ENCODE measurements at places on chromosomes 5 and 9.

- DNase-seq, result no peak
Measured at GRCh38 chr5:159947708-159948358, 31.6 kb downstream of the ADRA1B start.

DNA sequence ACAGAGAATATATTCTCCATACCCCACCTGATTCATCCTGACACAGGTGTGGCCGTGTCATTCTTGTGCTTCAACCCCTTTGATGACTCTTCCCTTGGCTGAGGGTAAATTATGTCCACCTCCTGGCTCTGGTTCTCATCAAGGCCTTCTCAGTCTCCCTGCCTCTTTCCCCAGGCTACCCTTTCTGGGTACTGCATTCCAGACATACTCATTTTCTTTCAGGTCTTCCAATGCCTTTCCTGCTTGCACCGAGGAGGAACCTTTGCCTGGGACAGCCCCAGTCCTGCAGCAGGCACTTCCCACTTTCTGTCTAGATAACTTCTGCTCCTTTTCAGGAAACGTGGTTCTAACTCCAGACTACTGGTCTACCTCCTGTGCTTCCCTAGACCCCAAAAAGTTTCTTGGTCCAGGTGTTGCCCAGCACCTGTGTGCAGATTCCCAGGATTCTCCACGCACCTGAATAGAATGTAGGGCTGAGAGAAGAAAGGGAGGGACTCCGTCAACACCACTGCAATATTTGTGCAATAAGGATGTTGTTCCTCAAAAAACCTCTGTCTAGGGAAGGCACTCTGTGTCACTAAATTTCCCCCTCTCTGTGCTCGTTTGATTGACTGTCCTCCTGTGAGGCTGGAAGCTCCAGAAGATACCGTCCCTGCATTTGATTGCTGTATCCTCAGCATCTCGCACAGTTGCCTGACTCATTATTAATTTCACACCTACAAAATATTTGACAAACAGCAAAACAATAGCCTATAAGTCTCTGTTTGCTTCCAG, 255.4 kb upstream of the NFIL3 start:
- DNase-seq, result no peak

- DNase-seq, result no peak
Measured at GRCh38 chr5:175353926-175354325, 90.1 kb downstream of the DRD1 start.

- no peak for DNase-seq
Measured at GRCh38 chr9:129306318-129306973, 128.4 kb upstream of the IER5L start.

DNA sequence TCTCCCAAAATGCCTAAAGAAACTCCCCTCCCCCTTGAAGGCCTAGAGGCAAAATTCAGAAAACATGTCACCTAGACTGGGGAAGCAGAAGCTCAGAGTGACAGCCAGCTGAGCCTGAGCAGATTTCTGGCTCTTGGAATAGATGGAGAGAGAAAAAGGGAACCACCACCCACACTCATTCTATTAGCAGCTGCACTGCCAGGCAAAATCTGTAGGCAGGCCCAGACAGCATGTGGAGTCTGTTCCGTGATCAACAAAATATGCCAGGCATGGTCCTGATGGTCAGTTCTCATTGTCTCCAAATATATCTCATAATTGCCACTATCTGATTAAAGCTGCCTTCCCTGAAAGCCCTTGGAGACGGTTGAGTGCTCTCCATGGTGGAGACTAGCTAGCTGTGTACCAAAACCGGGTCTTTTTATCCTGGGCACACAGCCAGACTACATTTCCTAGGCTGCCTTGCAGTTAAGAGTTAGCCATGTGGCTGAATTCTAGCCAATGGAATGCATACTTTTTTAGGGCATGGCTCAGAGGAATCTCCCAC, 131.7 kb upstream of the GPR151 start:
- DNase-seq, result no peak

GRCh38 chr9:91302831-91303230, 58.9 kb downstream of the AUH start:
- no peak for DNase-seq

- DNase-seq, result no peak
Measured at GRCh38 chr9:4832786-4833579, 40.2 kb downstream of the RCL1 start.

DNA sequence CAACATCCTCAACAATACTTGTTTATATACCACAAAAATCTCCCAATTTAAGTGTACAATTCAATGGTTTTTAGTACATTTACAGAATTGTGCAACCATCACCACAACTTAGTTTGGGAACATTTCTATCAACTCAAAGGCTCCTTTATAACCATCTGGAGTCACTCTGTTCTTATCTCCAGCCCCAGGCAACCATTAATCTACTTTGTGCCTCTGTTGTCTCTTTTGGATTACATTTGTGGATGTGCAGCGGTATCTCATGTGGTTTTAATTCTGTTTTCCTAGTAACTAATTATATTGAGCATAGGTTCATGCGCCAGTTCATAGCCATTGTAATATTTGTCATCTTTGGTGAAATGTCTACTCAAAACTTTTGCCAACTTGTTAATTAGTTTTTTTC, 14.4 kb downstream of the ADAMTS19 start:
- no peak for DNase-seq

DNA sequence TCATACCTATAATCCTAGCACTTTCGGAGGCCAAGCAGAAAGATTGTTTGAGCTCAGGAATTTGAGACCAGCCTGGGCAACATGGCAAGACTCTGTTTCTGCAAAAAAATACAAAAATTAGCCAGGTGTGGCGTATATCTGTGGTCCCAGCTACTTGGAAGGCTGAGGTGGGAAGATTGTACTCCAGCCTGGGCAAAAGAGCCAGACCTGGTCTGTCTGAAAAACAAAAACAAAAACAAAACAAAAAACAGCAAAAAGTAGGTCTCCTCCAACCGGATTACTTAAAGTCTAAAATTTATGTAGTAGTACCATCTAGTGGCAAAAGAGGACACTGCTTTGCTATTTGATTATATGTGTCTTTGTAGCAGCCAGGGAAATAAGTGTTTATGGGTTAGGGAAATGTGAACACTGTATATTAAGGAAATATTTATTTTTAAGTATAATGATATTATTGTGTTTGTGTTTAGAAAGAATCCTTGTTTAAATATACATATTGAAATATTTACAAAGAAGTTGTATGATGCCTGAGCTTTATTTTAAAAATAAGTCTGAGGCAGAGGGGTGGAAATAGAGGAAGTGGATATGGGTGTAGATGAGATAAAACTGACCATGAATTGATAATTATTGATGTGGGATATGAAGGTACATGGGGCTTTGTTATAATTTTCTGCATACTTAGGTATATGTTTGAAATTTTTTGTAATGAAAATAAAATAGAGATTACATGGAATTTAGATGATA, 20.0 kb downstream of the APC start:
- no peak for DNase-seq

DNA sequence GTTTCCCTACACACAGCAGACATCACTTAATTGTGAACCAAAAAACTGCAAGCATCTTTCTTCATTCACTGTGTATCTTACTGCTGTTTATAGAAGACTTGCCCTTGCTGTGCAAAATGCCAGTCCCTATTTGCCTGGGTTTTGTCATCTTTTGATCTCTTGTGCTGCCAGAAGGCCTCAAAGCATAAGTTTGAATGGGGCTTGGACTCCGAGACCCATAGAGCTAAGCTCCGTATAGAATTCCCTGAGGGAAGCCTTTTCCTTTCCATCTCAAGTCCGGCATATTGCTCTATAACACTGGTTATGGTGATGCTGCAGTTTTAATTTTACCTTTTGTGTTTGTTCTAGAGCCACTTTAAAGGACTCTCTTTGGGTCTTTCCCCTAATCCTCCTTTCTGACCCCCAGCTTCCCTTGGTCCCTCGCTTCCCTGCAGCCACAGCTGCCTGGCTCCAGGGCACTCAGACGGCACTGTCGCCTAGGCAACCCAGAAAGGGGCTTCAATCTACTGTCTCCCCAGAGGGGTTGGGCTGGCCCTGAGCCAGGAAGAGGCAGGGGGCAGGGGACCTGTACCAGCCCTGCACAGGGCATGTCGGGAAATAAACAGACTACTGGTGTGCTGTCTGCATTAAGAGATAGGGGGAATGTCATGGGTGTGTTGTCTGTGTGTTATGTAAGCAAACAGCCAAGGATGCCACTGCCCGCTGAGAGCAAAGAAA, 73.4 kb upstream of the MELK start:
- DNase-seq, result no peak

GRCh38 chr5:176447591-176447977, 601 bp upstream of the FAF2 start:
- DNase-seq, result no peak

DNA sequence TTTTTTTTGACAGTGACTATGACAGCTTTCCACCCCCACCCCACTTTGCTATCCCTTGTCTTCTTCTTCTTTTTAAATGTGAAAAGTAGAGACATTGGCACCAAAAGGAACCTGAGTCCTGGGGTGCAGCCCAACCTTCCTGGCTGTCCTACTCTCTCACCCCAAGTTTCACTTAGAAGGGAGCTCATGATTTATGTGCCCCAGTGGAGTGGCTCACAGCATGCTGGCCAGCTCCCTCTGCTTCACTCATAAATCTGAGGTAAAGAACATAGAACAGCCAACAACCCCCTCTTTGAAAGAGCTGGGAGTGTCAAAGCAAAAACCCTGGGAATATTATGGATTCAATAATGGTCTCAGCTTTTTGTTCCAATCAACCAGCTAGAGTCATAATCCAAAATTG, 196.3 kb upstream of the DAPK1 start:
- DNase-seq, result no peak

GRCh38 chr9:17491780-17492179, 87.1 kb upstream of the SH3GL2 start:
- DNase-seq, result no peak

DNA sequence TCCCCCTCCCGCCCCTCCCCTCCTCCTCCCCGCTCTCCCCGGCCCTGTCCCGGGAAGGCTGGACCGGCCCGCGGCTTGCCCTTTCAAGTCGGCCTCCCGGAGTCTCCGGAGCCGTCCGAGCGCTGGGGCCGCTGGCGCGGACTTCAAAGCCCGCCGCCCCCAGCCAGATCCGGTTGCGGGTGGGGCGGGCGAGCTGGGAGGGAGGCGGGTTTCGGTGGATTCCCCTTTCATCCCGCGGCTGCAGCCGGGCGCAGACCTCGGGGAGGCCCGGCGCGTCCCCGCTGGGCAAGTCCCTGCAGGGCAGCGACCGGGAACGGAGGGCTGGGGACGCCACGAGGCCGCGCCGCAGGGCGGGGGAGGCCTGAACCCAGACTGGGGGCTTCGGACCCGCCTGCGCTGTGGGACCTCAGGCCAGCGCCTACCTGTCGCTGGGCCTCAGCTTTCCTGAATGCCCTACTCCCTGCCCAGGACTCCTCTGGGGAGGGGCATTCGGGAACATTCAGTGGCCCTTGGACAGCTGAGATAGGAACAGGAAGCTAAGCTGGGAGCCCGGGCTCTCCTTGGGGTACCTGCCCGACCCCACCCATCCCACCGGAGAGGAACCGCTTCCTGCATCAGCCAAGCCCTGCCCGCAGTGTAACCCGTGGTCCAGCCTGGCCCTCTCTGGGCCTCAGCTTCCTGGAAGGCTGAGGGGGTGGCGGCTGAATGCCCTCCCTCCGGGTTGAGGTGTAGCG, 23.4 kb downstream of the C9orf50 start:
- DNase-seq, result no peak

DNA sequence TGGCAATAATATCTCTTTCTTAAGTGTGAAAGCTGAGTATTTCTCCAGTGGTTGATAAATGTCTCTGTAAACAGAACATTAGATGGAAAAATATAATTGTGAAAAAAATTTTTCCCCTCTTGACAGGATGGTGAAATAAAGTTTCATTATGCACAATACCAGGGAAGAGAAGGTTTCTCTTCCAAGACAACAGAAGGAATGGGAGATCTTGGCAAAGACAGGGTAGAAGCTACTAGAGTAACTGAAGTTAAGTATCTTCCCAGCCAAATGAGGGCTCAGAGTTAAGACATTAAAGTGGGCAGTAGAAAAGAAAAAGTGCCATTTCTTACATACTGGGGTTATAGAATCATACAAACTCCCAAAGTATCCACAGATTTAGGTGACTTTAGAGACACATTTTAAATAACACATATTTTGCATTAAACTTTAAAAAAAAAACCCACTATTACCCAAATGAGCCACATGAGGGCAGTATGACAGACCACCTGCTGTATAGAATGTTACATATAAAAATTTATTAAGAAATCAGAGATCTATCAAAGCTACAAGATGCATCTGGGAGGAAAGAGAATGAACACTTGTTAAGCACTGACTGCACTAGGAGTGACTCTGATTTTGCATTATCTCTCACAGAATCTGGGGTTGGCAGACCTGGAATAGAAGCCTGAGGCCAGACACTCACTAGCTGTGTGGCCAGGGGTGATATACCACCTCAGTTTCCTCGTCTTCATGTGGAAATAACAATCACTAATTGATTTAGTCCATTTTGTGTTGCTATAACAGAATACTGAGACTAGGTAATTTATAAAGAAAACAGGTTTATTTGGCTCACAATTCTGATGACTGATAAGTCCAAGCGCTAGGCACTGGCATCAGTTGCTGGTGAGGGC, 98.5 kb downstream of the ARSB start:
- no peak for DNase-seq

DNA sequence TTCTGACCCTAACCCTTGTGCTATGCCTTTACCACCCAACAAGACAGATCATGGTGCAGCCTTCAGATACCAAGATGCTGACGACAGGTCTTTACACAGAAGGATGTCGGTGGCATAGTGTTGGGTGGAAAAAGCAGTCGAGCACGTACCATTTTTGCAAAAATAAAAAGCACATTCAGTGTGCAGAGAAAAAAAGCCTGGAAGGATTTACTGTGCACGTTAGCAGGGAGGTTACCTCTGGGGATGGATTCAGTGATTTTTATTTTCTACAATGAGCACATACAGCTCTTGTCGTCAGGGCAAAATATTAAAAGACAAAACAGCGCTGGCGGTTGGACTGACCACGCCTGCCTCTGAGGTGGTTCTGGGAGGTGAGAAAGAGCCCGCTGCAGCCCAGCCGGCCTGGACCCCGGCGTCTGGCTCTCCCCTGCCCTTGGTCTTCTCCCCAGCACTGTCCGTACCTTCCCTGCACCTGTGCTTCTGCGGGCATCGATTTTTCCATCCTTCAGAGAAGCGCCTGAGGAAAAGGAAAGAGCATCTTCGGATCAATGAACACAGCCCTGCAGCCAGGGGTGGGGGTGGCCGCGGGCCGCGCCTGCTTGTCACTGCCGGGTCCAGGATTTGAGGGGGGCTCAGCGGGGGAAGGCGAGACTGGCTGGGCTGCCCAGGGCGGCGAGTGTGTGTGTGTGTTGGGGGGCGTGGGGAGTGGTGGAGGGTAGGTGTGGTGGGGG, 200.0 kb upstream of the IER5L start:
- no peak for DNase-seq

Measured in vagina (tissue), 2 donors.